ENCODE measurements at places on chromosomes 7 and 10.

DNA sequence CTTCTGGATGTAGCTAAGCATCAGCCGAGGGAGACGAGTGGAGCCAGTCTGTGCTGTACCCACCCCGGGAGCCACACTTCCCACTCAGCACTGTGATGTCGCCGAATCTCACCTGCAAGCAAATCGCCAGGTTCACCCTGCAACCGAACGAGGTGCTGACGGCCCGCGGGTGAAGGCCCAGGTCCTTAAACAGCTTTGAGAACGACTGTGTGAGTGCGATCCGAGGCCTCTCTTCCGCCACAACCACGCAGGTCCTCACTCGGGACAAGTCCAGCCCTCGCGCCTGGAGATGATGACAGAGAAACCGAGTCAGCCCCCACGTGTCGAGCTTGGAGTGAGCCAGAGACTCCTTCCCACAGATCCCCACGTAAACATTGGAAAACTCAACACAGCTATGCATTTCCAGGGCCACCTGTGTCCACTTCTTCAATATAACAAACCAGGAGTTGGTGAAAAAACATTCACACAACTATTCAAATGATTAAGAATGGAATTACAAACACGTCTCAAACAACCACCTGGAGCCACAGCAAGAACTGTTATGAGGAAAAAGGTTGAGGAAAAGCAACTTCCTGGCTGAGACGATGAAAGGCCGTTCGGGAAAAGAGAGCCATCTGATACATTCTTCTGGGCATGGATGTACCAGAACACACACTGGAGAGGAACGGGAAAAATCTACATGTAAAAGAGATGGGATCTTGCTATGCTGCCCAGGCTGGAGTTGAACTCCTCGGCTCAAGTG lies 191.8 kb downstream of the ZMYND11 start:
- no peak for DNase-seq

DNA sequence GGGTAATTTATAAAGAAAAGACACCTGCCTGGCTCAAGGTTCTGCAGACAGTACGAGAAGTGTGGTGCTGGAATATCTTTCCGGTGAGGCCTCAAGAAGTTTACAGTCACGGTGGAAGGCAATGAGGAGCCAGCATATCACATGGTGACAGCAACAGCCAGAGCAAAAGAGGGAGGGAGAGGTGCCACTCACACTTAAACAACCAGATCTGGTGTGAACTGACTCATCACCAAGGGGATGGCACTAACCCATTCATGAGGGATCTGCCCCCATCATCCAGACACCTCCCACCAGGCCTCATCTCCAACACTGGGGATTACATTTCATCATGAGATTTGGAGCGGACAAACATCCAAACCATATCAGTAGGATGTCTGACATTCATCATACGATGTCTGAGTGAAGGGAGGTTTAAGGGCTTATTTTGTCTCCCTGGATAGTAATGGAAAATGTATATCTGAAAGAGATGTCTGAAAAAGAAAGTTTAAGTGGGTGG lies 23.5 kb upstream of the KBTBD2 start:
- no peak for DNase-seq

- no peak for DNase-seq
Measured at GRCh38 chr10:21727452-21728168, 193.6 kb downstream of the MLLT10 start.

DNA sequence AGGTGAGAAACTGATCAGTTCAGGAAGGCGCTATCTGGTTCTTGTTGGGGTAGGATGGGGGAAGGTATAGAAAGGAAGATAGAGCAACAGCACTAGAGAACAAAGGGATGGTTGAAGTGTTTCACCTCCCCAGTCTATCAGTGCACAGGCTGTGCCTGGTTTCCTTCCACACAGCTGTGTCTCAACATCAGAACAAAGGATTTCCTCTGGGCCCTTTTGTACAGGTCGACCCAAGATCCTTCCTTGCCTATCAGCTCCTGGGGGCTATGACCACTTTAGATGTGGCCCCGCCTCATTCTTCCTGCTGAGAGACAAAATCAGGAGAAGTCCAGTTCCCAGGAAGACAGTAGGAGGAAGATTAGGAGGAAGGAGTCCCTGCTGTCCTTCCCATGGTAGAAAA lies 65.6 kb downstream of the NAMPT start:
- no peak for DNase-seq

DNA sequence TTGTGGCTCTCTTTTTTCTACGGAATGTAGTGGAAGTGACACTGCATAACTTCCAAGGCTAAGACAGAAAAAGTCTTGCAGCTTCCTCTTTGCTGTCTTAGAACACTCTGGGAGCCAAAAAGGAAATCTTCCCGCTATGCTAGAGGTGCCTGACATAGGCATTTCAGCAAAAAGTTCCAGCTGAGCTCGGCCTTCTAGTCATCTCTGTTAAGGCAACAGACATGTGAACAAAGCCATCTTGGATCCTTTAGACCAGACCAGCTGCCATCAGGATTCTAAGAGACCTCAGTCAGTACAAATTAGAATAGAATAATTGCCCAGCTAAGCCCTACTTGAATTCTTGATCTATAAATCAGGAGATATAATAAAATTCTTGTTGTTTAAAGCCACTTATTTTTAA lies 16.3 kb upstream of the COL1A2 start:
- DNase-seq: no peak

GRCh38 chr10:73650537-73651331 lies 5.1 kb downstream of the SYNPO2L start:
- DNase-seq: no peak

DNA sequence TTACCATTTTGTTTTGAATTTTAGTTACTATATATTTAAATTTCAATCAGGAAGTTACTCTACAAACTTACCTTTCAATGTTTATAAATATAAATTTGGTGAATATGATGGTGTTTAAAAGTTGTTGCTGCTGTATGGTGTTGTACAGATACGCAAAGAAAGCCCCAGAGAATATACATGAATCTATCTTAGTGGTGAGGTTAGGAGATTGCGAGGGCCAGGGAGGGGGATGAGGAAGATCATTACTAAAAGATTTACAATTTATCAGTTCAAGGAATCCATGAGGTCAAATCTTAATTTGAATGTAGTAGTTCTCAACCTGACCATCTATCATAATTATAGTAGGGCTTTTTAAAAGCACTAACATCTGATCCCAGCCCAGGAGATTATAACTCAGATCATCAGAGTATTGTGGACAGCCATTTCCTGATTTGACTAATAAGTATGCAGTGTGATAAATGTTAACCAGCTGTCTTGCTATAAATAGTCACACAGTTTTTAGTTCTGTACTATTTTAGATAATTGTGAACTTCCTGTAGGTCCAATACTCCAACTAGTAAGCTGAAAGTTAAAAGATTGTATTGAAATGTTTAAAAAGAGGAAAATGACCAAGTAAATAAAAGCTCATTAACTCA lies 23.6 kb downstream of the FAM3C start:
- DNase-seq: no peak

DNA sequence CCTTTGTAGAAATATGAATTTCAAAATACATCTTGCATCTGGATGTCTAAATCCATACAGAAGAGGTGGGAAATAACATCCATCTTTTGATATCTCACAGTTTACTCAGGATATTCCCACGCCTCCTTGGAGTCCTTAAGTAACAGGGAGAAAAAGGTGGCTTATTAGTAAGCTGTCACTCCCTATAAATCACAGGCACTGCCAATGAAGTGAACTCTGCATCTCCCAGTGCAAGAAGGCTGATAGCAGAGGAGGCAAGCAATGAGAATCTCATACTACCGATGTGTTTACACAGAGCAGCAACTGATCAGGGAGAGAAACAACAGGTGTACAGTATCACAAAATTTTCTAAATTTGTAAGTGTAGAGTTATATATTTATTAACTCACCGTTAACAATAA lies 551.8 kb downstream of the NXPH1 start:
- no peak for DNase-seq

DNA sequence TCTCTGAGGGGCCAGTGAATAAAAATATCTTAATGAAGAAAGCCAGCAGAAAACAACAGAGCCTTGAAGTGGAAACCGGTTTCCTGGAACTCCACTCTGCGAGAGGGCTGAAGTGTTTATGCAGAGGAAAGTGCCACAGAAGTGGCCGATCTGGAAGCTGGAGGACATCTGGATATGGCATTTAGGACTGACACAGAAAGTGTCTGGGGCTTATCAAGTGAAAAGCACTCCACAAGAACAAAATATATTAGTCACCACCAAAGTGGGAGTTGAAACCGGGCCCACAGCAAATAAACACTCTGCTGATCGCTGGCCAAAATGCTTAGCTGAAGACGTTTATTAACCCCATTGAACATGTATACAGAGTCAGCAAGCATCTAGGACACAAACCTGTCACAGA lies 7.8 kb downstream of the NOD1 start:
- DNase-seq: no peak

DNA sequence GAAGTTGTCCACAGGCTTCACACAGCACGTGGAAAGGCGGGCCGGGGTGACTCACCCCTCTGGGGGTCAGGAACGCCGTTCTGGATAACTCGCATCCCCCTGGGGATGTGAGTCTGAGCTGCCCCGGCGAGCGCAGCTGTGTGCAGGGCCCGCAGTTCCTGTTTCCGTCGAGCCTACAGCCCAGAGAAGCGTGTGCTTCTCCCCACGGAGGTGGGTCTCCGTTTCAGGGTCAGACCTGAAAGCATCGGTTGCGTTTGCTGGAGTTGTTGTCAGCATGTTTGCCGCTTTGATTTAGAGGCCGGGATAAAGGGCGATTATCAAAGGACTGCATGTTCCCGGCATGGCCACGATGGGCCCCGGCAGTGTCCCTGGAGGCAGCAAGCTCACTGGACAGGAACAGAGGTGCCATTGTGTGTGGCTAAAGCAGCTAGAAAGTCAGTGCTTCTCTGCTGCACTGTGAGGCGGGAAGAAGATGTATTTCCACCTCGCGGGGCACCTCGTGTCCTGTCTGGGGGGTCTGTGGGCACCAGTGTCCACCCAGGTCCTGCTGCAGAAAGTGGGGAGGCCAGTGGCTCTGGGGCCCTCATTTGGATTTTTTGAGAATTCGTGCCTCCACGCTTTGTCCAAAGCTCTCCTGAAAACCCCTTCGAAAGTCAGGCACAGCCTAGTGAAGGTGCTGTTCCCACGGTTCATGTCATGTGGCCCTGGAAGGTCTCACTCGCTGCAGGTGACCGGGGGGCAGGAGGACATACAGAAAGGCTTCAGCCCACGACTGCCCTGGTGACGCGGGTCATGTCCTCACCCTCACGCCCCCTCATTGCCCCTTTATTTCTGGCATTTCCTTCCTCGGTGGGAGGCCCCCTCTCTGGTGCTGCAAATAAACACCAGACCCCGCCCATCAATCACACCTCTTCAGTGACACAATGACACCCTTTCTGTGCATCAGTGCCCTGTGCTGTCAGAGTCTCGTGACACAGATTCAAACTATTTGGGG lies 27.4 kb upstream of the GDI2 start:
- no peak for DNase-seq

- no peak for DNase-seq
Measured at GRCh38 chr10:22003964-22004281, 393 bp upstream of the DNAJC1 start.

GRCh38 chr7:87028636-87029035 lies 30.8 kb downstream of the ELAPOR2 start:
- DNase-seq: no peak

- DNase-seq: no peak
Measured at GRCh38 chr10:44966129-44966815, 6.7 kb downstream of the RASSF4 start.

DNA sequence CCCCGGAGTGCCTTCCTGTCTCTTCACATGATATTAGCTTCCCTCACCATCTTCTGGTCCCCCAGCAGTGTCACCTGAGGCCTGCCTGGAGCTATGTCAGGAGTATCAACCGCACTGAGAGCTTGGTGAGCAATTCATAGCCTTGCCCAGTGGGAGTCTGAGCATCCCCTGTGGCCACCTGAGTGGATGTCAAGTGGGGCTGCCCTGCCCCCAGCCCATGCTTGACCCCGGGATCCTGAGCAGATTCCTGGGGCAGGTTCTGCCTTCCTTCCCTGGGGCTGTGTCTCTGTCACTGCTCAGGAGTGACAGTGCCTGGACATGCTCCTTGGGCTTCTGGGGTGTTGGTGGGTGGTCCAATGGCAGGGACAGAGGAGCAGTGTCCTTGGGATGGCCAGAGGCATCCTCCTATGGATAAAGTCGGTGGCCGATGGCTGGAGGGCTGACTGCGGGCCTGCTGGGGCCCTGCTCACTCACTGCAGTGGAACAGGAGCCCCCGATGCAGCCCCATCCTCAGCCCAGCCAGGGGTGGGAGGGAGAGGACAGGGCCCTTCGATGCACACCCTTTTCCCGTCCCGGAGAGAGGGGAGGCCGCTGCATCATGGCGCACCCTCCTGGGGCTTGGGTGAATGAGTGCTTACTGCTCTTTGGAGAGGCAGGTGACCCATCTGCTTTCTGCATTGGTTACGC lies 95.7 kb downstream of the BMS1 start:
- no peak for DNase-seq

DNA sequence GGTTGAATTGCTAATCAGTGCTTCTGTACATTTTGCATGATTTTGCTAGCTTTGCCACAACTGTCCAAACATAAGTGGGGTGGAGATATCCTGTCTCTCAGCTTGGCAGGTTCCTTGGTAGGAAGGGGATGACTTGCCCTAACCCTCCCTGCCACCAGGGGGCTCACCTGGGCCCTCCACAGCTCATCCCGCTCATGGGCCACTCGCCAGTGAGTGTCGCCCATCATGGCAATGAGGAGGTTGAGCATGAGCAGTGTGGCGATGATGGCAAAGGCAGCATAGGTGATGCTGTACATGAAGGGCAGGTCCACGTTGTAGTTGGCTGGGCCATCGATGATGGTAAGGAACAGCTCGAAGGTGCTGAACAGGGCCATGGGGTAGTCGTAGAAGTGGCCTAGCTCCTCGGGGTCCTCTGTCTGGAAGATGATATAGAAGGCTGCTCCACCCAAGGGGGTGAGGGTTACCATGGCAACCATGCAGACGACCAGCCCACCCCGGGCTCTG lies 12.2 kb downstream of the TRPV6 start:
- DNase-seq: no peak

GRCh38 chr10:125343118-125343925 lies 183.0 kb upstream of the CTBP2 start:
- DNase-seq: no peak

DNA sequence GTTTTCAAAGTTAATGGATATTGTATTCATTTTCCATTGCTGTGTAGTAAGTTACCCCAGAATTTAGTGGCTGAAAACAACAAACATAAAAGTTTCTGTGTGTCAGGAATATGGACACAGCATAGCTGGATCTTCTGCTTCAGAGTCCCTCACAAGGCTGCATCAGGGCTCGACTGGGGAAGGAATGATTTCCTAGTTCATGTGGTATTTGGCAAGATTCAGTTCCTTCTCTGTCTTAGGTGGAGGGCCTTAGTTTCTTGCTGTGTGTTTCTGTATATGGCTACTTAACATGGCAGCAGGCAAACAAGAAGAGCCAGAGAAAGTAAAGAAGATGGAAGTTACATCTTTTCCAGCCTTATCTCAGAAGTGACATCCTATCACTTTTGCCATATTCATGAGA lies 51.1 kb downstream of the TPST1 start:
- no peak for DNase-seq

GRCh38 chr10:78942091-78942501 lies 126.7 kb upstream of the ZMIZ1 start:
- DNase-seq: no peak

GRCh38 chr10:99285881-99286280 lies 43.3 kb upstream of the CNNM1 start:
- no peak for DNase-seq
